Aorta (tissue), 5 donors: ENCODE measurements at places on chromosomes 12 and 14. TPM values are rescaled to one million over a fixed set of nuclear protein-coding genes. Genes with fewer than 3 reads are reported as not detected.

- no peak overlapping the region for H3K27ac ChIP-seq
- no peak overlapping the region for H3K4me3 ChIP-seq
- H3K36me3 ChIP-seq, result no peaks in the 10 kb centered on the region
- no peaks in the 10 kb centered on the region for H3K4me1 ChIP-seq
- DNase-seq, result no peak
Measured at GRCh38 chr14:73553845-73554244, 4.9 kb downstream of the HEATR4 start.

DNA sequence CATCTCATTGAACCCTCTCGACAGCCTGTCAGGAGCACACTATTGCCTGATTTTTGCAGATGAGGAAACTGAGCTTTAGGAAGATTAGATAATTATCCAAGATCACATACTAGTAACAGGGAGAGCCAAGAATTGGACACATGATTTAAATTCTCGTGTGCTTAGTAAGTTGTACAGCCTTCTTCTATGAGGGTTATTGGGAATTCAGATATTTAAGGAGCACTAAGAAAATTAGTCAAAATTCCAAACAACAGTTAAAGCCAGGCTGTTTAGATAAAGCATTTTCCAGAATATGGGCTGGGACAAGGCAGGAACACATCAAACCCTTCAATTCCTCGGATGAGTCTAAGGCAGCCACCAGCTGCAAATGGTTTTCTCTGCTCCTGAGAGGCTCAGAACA lies 148.8 kb downstream of the TMEM30B start:
- no peaks in the 10 kb centered on the region for H3K27me3 ChIP-seq
- DNase-seq, result no peak
- H3K36me3 ChIP-seq, result no peaks in the 10 kb centered on the region

DNA sequence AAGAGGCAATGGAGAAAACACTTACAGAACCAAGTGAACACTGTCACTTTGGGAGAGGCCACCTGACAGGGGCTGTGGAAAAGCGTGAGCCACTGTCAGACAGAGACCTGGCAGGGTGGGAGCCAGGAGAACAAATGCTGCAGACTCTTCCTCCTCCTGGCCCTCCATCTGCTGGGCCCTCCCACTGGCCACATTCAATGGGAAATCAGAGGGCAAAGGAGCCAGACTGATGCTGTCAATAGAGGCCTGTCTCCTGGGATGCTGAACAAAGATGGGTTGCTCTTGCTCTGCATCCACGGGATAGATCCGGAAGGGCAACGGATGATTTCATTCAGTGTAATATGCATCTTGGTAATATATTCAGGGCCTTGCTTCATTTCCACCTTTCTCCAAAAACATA lies 44.9 kb upstream of the BCAT1 start:
- no peak for DNase-seq
- H3K27me3 ChIP-seq, result no peaks in the 10 kb centered on the region
- H3K36me3 ChIP-seq, result no peaks in the 10 kb centered on the region
- H3K4me1 ChIP-seq, result no peaks in the 10 kb centered on the region
- H3K27ac ChIP-seq, result no peak overlapping the region
- H3K4me3 ChIP-seq, result no peak overlapping the region

The NRXN3 gene
- total RNA-seq, result 16.6 TPM

The NOC4L gene
- 10.8 TPM for total RNA-seq

- DNase-seq, result peak; percentile 79
- no peak overlapping the region for H3K27ac ChIP-seq
- no peaks in the 10 kb centered on the region for H3K4me1 ChIP-seq
- H3K36me3 ChIP-seq, result no peaks in the 10 kb centered on the region
- peak overlapping the region; percentile 85 for H3K4me3 ChIP-seq
Measured at GRCh38 chr12:122079033-122079531, 526 bp downstream of the MLXIP start.

DNA sequence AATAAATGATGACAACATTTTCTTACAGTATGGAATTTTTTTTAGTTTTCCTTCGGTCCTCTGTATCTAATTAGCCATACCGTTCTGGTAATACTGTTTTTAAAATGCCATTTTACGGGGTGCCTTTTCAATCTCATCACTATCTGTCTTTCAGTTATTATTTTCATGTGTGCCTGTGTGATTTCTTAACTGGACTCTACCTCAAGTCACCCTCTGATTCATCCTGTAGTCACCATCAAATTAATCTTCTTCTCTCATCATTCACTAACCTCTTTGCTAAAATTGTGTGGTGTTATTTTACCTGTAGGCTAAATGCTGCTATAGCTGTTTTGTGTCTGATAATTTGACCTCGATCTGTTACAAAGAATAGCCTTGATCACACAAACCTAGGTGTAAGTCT lies 16.0 kb upstream of the CCT2 start:
- H3K27me3 ChIP-seq, result no peaks in the 10 kb centered on the region
- peaks cover 2% of the 10 kb centered on the region for H3K36me3 ChIP-seq
- no peak overlapping the region for H3K4me3 ChIP-seq
- no peak for DNase-seq
- H3K4me1 ChIP-seq, result no peaks in the 10 kb centered on the region

GRCh38 chr12:120358412-120359100 lies 10.4 kb downstream of the MSI1 start:
- no peak for DNase-seq
- H3K4me3 ChIP-seq, result no peak overlapping the region
- no peaks in the 10 kb centered on the region for H3K4me1 ChIP-seq
- H3K27me3 ChIP-seq, result no peaks in the 10 kb centered on the region
- H3K36me3 ChIP-seq, result no peaks in the 10 kb centered on the region

The PLEKHG7 gene
- not detected for total RNA-seq

DNA sequence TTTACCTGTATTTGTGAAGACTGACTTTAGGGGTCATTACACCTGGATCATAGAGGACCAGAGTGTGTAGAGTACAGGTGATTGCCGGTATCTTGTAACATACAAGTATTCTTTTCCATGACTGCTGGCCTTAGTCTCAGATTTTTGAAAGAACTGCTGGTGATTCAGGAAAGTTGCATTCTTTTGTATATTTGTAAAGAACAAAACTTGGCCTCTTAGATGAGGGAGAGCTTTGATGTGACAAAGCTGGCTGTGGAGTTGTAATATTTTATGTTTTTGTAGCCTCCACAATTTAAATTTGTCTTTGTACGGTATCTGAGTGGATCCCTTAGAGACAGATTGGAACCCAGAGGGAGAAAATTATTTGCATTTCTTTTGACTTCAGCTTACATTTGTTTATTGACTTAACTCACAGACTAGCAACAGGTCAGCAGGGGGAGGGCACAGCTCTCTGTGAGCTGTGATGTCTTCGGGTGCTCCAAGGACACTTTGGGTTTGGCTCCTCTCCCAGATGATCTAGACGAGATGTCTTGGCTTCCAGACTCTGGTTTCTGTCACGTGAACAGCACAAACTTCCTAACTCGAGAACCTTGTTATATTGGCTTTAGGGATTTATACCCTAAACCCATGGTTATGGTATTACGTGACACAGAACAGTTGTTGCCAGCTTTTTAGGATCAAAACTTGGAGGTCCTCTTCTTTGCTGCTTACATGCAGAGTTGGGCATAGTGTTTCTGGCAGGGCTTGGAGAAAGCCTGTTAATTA lies 65.9 kb downstream of the DAAM1 start:
- DNase-seq, result no peak
- H3K4me1 ChIP-seq, result peaks cover 20% of the 10 kb centered on the region
- no peaks in the 10 kb centered on the region for H3K27me3 ChIP-seq
- peak overlapping the region; percentile 68 for H3K27ac ChIP-seq

- H3K4me1 ChIP-seq, result no peaks in the 10 kb centered on the region
- H3K27ac ChIP-seq, result no peak overlapping the region
- H3K36me3 ChIP-seq, result no peaks in the 10 kb centered on the region
Measured at GRCh38 chr14:49971156-49972130, 78.6 kb downstream of the ARF6 start.

DNA sequence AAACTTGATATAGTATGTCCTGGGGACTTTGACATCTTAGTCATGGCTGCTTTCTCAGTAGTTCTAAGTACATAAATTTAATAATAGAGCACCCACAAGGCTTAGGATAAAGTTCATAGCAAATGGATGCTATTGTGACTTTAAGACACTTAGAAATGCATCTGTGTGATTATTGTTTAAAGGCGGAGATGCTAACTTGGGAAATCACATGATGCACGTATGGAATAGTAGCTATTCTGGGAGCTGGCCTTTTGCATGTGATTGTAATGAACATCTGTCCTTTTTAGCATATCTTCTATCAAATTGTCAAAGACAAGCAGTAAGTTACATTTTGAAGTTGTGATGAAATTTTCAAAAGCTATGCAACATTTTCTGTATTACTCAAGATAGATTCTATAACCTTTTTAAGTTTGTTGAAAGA lies 46.7 kb upstream of the ATP2A2 start:
- DNase-seq, result no peak
- H3K4me3 ChIP-seq, result no peak overlapping the region
- H3K36me3 ChIP-seq, result no peaks in the 10 kb centered on the region

DNA sequence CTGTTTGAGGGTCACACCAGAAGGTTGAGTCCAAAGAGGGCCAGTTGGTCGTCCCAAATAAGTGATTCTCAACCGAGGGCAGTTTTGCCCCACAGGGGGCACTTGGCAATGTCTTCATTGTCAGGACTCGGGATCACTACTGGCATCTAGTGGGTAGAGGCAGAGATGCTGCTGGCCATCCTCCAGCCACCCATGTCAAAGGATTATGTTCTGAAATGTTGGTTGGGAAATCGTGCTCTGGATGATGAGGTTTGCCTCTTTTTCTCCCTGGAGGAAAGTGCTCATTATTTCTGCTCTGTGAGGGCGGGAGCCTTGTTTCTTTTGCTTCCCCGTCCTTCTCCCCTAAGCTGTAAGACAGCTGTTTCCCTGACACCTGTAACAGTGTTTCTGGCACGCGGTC lies 3.6 kb downstream of the ZNF839 start:
- no peaks in the 10 kb centered on the region for H3K27me3 ChIP-seq
- no peak for DNase-seq
- no peaks in the 10 kb centered on the region for H3K4me1 ChIP-seq
- no peak overlapping the region for H3K4me3 ChIP-seq

GRCh38 chr14:90444077-90444696 lies 47.4 kb downstream of the CALM1 start:
- H3K27me3 ChIP-seq, result no peaks in the 10 kb centered on the region
- no peaks in the 10 kb centered on the region for H3K36me3 ChIP-seq
- no peak overlapping the region for H3K4me3 ChIP-seq
- no peak for DNase-seq

DNA sequence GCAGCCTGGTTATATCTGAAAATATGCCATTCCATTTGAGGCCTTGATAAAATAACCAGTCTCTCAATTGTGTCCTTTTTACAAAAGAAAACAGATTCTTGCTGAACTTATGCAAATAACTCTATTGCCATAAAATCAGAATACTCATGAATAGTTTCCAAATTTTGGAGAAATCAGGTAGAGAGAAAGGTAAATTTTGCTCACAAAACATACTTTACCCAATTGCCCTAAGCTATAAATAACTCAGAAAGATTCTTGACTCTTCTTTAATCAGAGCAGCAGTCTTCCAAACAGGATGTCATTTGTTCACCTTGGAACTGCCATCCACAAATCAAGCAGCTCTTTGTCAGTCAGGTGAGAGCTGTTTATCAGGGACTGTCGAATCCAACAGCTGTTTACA lies 12.6 kb downstream of the ZNF26 start:
- DNase-seq, result no peak
- no peaks in the 10 kb centered on the region for H3K4me1 ChIP-seq
- H3K27me3 ChIP-seq, result no peaks in the 10 kb centered on the region
- H3K27ac ChIP-seq, result no peak overlapping the region

GRCh38 chr12:114093520-114093919 lies 127.4 kb upstream of the RBM19 start:
- H3K27me3 ChIP-seq, result no peaks in the 10 kb centered on the region
- DNase-seq, result no peak
- no peak overlapping the region for H3K4me3 ChIP-seq
- no peaks in the 10 kb centered on the region for H3K36me3 ChIP-seq

The TTC8 gene
- 14.1 TPM for total RNA-seq

GRCh38 chr14:102532204-102532658 lies 22.7 kb upstream of the ANKRD9 start:
- H3K36me3 ChIP-seq, result no peaks in the 10 kb centered on the region
- no peaks in the 10 kb centered on the region for H3K4me1 ChIP-seq
- no peak overlapping the region for H3K27ac ChIP-seq
- no peaks in the 10 kb centered on the region for H3K27me3 ChIP-seq
- no peak overlapping the region for H3K4me3 ChIP-seq
- DNase-seq, result no peak

The VSIG10 gene
- total RNA-seq, result 20.6 TPM

The PARPBP gene
- 2.9 TPM for total RNA-seq

- H3K4me3 ChIP-seq, result no peak overlapping the region
- no peak overlapping the region for H3K27ac ChIP-seq
- no peaks in the 10 kb centered on the region for H3K36me3 ChIP-seq
- no peak for DNase-seq
- no peaks in the 10 kb centered on the region for H3K4me1 ChIP-seq
Measured at GRCh38 chr12:91250273-91250665, 67.7 kb upstream of the DCN start.

GRCh38 chr12:1993341-1993740 lies 10.9 kb downstream of the DCP1B start:
- no peak overlapping the region for H3K4me3 ChIP-seq
- no peak overlapping the region for H3K27ac ChIP-seq
- H3K4me1 ChIP-seq, result no peaks in the 10 kb centered on the region
- peaks cover 2% of the 10 kb centered on the region for H3K36me3 ChIP-seq

The KRT2 gene
- total RNA-seq, result not detected

GRCh38 chr12:810671-811415 lies 58.5 kb downstream of the WNK1 start:
- no peaks in the 10 kb centered on the region for H3K27me3 ChIP-seq
- DNase-seq, result no peak
- no peak overlapping the region for H3K27ac ChIP-seq
- H3K4me1 ChIP-seq, result no peaks in the 10 kb centered on the region
- H3K36me3 ChIP-seq, result no peaks in the 10 kb centered on the region

The R3HDM2 gene
- 75.4 TPM for total RNA-seq

GRCh38 chr14:43855556-43855955 lies 651.5 kb downstream of the FSCB start:
- H3K4me1 ChIP-seq, result no peaks in the 10 kb centered on the region
- H3K4me3 ChIP-seq, result no peak overlapping the region
- H3K27ac ChIP-seq, result no peak overlapping the region
- no peak for DNase-seq
- H3K36me3 ChIP-seq, result no peaks in the 10 kb centered on the region
- H3K27me3 ChIP-seq, result no peaks in the 10 kb centered on the region

The GPR84 gene
- 1.9 TPM for total RNA-seq

The DPF3 gene
- total RNA-seq, result 0.65 TPM

The DLGAP5 gene
- total RNA-seq, result not detected

DNA sequence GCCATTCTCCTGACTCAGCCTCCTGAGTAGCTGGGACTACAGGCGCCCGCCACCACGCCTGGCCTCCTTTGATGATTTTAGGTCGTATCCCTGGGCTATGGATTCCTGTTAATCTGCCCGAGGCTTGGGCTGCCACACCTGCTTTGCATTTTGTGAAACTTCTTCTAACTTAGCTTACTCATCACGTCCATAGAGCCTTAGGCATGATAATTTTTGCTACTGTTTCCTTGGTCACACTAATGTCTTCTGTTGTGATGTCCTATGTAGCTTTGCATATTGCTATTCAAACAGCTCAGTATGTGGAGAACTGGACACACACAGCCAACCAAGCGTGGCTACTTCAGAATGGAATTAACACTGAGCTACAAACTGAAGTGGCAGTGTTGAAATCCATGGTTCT lies 47.5 kb upstream of the DDX11 start:
- no peak overlapping the region for H3K4me3 ChIP-seq
- H3K4me1 ChIP-seq, result no peaks in the 10 kb centered on the region
- DNase-seq, result no peak
- no peaks in the 10 kb centered on the region for H3K27me3 ChIP-seq
